ENCODE measurements at places on chromosomes 1 and 21. TPM values are rescaled to one million over a fixed set of nuclear protein-coding genes. Genes with fewer than 3 reads are reported as not detected.
A peak's percentile ranks its signal among the peaks of the same experiment; 100 is the strongest.

IVL gene
- 0.24 TPM for total RNA-seq

GSTM3 gene
- total RNA-seq: 18.5 TPM

ECM1 gene
- total RNA-seq: 16.9 TPM

TNFRSF14 gene
- 152 TPM for total RNA-seq

DNA sequence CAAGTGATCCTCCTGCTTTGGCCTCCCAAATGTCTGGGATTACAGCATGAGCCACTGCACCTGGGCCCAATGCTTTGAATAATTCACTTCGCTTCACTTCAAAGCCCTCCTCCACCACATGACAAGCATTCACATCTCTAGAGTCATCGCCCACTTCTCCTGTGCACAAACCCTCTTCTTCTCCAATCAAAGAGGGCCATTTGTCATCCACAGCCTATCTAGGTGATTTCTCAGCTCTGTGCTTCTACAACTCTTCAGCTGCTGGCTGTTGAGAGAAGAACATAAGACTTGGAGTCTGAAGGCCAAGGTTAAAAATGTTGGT is 20.1 kb upstream of the PSMB2 start:
- H3K4me3 ChIP-seq: no peak overlapping the region
- H3K36me3 ChIP-seq: no peaks in the 10 kb centered on the region

DNA sequence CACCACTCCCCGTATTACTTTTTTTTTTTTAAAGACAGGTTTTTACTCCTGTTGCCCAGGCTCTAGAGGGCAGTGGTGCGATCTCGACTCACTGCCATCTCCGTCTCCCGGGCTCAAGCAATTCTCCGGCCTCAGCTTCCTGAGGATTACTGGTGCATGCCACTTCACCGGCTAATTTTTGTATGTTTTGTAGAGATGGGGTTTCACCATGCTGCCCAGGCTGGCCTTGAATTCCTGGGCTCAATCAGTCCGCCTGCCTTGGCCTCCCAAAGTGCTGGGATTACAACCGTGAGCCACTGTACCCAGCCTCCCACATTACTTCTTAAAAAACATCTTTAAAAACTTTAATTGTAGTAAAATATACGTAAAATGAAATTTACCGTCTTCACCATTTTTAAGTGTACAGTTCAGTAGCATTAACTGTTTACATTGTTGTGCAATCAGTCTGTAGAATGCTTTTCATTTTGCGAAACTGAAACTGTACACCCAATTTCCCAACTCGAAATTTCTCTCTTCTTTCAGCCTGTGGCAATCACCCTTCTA is 77.0 kb downstream of the ZMYM4 start:
- peaks cover 16% of the 10 kb centered on the region for H3K4me1 ChIP-seq
- H3K36me3 ChIP-seq: no peaks in the 10 kb centered on the region
- H3K27ac ChIP-seq: peak overlapping the region; percentile 63
- DNase-seq: peak; percentile 71
- no peaks in the 10 kb centered on the region for H3K27me3 ChIP-seq
- peak overlapping the region; percentile 36 for H3K4me3 ChIP-seq

GRCh38 chr21:34061983-34062382 is 11.4 kb upstream of the MRPS6 start:
- DNase-seq: no peak
- H3K4me1 ChIP-seq: no peaks in the 10 kb centered on the region
- no peak overlapping the region for H3K27ac ChIP-seq
- H3K36me3 ChIP-seq: no peaks in the 10 kb centered on the region
- no peaks in the 10 kb centered on the region for H3K27me3 ChIP-seq

GRCh38 chr1:224245188-224245587 is 62.1 kb downstream of the DEGS1 start:
- peak overlapping the region; percentile 73 for H3K27ac ChIP-seq
- H3K27me3 ChIP-seq: no peaks in the 10 kb centered on the region
- peaks cover 24% of the 10 kb centered on the region for H3K36me3 ChIP-seq
- DNase-seq: peak; percentile 75
- H3K4me3 ChIP-seq: no peak overlapping the region
- H3K4me1 ChIP-seq: peaks cover 17% of the 10 kb centered on the region

DNA sequence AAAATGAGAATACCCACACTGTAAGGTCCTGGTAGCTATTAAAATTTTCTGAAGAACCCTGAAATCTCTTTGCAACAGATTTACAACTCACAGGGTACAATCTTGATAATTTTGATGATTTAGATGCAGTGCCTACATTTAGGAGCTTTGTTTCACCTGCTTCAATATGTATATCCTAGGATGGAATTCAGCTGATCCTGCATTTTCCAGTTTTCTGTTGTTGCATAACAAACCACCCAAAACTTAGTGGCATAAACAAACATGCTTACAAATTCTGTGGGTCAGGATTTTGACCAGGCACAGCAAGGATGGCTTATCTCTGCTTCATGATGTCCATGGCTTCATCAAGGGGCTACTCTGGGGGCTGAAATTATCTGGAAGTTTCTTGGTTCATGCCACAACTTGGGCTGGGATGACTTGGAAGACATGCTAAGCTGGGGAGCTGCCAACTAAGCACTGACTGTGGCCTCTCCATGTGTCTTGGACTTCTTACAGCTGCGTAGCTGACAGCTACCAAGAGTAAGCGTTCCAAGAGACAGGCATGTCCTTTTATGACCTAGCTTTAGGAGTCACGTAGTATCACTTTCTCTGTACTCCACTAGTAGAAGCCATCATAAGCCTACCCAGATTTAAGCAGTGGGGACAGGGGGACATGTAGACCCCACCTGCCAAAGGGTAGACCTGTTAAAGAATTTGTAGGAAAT is 108.5 kb downstream of the CACHD1 start:
- no peak overlapping the region for H3K4me3 ChIP-seq
- H3K4me1 ChIP-seq: no peaks in the 10 kb centered on the region
- H3K27me3 ChIP-seq: no peaks in the 10 kb centered on the region
- no peak for DNase-seq
- H3K36me3 ChIP-seq: no peaks in the 10 kb centered on the region

- no peaks in the 10 kb centered on the region for H3K4me1 ChIP-seq
- no peak overlapping the region for H3K4me3 ChIP-seq
- H3K27ac ChIP-seq: no peak overlapping the region
These were observed 39.3 kb downstream of the HMGB4 start for GRCh38 chr1:33903210-33903589.

Data from lower lobe of right lung (tissue), 2 donors.